ENCODE measurements at places on chromosomes 4 and X. TPM values are rescaled to one million over a fixed set of nuclear protein-coding genes. Genes with fewer than 3 reads are reported as not detected.

Gene FGF5
- polyA plus RNA-seq, result 56.4 TPM

Gene NKX6-1
- polyA plus RNA-seq, result 0.47 TPM

Gene RNF128
- polyA plus RNA-seq, result 0.74 TPM

Gene TBC1D9
- polyA plus RNA-seq, result 17.3 TPM

Gene SATL1
- not detected for polyA plus RNA-seq

Gene TEX11
- polyA plus RNA-seq, result not detected

Gene NPY5R
- not detected for polyA plus RNA-seq

Gene CDKL5
- 6.6 TPM for polyA plus RNA-seq

Gene TIGD2
- 6.1 TPM for polyA plus RNA-seq

Gene NALF2
- not detected for polyA plus RNA-seq

Gene GPC3
- polyA plus RNA-seq, result 6.4 TPM

Gene DAPP1
- not detected for polyA plus RNA-seq

Gene ART3
- not detected for polyA plus RNA-seq

Gene GPR50
- not detected for polyA plus RNA-seq

Gene FHIP1A
- polyA plus RNA-seq, result 0.07 TPM

Measured in fibroblast of lung (primary cell).